ENCODE measurements at places on chromosomes 7 and 10.

- DNase-seq, result no peak
Measured at GRCh38 chr10:102274062-102274461, 28.7 kb downstream of the GBF1 start.

- DNase-seq, result peak; percentile 82
Measured at GRCh38 chr10:71569775-71570588, 149.6 kb downstream of the C10orf105 start.

GRCh38 chr10:43235070-43235900, 31.6 kb downstream of the RASGEF1A start:
- peak; percentile 22 for DNase-seq

DNA sequence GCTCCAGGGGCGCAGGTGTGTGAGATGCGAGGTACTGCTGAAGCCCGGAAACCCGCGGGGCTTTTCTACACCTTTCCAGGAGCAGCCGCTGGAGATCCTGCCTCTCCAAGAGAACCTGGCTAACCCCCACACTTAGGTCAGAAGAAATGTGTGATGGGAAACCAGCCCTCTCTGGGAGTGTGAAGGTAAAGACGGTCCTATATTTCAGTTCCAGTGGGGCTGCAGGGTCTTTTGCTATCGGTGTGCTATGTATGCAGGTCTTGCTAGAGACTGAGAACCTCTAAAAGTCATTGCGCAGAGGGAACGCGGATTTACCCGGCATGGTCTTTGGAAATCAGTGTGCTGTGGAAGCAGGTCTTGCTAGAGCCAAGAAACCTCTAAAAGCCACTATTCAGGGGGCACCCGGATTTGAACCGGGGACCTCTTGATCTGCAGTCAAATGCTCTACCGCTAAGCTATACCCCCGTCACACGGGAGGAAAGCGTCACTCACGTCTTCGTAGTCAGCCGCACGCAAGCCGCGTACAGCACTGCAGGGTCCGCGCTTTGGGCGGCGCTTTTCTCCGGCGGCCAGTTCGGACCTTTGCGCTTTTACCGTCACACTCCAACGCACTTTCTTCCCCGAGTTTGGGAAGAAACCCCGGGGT, 46.0 kb downstream of the ZNF777 start:
- DNase-seq, result peak; percentile 54

GRCh38 chr7:94382132-94382531, 12.6 kb upstream of the COL1A2 start:
- DNase-seq, result no peak

DNA sequence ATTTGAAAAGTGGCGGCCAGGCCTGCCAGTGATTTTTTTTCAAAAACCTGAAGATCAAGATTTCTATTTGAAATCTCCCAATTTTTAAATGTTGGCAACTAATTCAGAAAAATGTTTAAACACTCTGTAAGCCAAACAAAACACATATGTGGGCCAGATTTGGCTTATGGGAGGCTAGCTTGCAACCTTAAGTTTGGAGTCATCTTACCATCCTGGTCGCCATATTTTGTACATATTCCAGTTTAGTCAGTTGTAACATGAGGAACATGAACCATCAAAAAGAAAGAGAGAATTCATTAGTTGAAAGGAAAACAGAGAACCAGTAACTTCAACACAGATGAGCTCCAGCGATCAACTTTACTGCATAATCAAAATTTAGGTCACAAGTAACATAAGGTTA, 115.4 kb downstream of the TMEM26 start:
- no peak for DNase-seq

DNA sequence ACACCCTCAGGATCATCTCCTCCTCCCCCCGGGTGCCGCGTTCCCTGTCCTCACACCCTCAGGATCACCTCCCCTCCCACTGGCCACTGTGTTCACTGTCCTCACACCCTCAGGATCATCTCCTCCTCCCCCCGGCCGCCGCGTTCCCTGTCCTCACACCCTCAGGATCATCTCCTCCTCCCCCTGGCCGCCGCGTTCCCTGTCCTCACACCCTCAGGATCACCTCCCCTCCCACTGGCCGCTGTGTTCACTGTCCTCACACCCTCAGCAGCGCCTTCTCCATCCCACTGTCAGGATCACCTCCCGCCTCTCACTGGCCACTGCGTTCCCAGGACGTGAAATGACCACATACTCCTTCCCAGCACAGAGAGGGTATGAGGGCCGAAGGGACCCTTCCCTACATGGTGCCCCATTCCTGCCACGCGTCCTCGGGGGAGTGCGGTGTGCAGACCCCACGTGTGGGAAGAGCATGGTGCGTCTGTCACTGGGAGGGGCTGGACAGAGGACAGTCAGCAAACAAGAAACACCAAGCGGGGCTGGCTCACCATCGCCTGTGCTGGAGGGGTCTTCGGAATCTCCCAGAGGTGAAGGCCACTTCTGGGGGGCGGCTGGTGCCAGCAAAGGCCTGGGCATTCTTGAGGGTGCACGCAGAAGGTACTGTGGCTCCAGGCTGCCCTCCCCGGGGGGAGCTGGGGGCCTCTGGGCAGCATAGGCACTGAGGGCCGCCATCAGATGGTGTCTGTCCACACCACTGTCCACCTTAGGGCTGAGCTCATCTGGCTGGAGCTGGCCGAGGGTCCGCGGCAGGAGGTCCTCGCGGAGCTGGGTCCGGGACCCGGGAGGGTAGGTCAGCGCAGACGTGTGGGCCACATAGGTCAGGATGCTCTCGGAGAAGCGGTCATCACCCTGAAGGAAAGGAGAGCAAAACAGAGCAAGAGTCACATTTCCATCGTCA, 421.0 kb downstream of the PTPRN2 start:
- DNase-seq, result no peak

- no peak for DNase-seq
Measured at GRCh38 chr7:23469961-23470250, 385 bp downstream of the IGF2BP3 start.

- DNase-seq, result no peak
Measured at GRCh38 chr10:2986391-2986801, 81.0 kb upstream of the PFKP start.

DNA sequence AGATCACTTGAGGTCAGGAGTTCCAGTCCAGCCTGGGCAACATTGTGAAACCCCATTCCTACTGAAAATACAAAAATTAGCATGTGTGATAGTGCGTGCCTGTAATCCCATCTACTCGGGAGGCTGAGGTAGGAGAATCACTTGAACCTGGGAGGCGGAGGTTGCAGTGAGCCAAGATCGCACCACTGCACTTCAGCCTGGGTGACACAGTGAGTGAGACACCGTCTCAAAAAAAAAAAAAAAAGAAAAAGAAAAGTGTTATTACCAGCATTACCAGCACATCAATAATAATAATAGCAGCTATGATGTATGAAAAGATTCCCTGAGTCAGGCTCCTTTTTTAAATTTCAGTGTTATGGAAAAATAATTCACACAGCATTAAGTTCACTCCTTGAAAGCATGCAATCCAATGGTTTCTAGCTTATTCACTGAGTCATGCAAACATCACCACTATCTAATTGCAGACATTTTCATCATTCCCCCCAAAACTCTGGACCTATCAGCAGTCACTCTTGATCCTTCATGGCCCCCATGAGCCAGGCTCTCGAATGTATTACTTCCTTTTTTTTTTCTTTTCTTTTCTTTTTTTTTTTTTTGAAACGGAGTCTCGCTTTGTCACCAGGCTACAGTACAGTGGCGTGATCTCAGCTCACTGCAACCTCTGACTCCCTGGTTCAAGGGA, 228.4 kb downstream of the FANK1 start:
- no peak for DNase-seq

DNA sequence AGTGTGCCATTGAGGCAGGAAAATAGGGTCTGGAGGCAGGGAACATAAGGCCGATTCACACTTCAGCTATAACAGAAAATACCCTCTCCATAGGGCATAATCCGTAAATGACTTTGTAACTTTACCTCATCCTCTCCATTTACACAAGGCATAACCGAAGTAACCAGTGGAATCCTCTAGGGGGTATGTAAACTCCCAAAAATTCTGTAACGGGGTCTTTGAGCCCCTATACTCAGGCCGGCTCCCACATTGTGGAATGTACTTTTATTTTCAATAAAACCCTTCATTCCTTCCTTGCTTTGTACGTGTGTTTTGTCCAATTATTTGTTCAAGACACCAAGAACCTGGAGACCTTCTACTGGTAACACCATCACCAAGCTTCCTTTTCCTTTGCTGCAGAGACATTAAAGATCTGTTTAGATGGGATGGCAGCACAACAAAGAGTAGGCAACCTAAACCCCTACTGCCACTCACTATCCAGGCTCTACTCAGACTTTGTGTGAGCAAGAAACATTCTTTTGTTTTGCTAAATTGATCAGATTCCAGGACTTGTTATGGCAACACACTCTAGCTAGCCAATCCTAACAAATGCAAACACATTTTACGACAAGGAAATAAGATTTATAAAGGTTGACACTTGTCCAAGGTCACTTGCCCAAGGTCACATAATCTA, 99.3 kb downstream of the DGKI start:
- DNase-seq, result no peak

DNA sequence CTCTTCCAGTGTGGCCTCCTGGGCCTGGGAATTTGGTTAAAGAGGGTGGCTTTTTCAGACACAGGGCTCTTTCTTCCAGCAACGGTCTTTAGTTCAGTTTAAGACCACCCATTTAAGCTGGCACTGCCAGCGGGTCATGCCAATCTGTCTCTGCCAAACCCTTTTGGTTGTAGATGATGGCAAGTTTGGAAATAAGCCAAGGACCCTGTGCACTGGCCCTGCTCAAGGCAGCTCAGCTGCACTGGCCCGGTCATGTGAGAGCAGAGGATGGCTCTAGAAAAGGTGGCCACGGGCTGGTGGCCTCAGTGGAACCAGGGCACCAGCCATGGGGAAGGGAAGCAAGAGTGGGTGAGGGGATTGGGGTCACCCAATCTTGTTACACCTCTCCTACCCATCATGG, 294.1 kb downstream of the GLRX3 start:
- DNase-seq, result no peak

DNA sequence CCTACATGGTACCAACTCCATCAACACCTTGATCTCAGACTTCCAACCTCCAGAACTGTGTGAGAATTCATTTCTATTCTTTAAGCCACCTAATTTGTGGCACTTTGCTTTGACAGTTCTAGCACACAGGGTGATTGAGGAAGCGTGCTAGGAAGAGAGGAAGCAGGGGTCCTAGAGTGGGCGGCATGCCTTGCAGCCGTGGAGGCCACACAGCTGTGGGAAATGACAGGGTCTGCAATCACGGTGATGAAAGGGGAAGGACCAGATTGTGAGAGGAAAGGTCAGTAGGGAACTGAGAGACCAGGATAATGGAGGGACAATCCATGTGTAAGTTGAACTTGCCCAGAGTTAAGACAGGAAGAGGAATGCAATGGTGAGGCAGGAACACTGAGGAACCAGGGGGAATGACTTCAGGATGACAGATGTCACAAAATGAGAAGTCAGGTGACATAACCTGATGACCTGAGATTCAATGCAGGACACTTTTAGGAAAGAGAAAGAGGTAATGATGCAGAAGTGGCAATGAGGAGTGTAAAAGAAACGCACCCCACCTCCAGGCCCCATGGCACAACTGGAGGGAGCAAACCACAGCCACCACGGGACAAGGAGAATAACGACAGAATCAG, 87.3 kb upstream of the PIK3CG start:
- no peak for DNase-seq

DNA sequence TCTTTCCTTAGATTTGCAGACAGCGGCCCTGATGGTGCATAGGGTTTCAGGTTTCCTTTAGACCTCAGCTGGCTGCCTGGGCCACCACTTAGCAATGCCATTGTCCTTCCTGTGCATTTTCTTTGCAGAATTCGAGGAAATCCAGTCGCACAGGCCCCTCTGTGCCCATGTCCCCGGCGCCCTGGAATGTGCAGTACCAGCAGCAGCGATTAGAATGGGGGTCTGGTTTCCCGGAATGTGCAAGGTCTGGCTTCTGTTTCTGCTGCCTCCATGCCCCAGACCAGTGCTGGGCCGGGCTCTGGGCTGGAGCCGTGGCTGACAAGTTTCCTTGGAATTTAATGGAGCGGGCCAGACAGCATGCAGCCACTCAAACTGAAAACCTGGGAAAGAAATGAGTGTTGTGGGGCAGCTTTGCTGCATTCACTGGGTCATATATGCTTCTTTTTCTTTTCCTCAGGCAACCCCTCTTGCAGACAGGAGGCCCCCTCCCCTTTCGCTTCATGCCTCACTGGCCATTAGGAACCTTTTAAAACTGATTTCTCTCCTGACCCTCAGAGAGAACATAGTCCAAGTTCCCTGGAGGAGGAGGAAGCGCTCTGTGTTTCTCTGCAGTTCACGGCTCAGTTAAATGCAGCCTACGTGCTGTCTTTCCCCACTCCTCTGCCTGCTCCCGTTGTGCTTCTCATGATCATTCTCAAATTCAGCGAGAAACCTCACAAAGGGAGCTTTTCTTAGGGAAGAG, 14.4 kb downstream of the HTRA1 start:
- DNase-seq, result no peak

DNA sequence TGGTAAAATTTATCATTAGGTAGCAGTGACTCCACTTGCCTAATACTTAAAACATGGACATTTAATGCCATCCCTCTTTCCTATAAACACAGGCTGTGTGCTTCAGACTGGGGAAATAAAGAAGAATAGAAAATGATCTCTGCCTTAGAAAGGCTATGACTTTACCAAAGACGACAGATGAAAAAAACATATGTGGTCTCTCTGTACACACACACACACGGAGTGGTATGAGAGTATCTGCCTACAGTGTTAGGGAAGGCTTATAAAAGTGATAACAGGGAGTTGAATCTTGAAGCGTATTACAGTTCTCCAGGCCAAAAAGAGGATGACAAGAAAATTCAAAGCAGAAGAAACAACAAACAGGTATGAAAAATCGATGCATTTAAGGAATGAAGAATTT, 38.2 kb downstream of the MINDY3 start:
- no peak for DNase-seq

GRCh38 chr10:122646511-122647382, 52.9 kb downstream of the C10orf120 start:
- no peak for DNase-seq

DNA sequence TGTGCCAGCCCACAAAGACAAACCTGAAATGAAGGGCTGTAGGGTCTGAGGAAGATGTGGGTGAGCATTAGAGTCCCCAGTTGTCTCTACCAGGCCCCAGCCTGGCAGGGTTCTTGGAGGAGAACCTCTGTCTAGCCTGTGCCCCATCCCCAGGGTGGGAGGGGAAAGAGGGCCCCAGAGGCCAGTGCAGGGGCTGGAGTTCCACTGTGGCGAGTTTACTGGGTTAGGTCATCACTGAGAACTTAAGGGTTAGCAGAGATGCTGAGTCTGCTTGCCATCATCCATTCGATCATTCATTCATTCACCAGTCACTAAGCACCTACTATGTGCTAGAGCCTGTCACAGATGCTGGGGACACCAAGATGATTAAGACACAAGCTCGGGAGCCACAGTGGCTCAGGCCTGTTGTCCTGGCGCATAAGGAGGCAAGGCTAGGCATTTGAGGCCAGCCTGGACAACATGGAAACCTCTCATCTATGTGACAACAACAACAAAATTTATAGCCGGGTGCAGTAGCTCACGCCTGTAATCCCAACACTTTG, 2.6 kb downstream of the ANKRD2 start:
- no peak for DNase-seq

Measured in activated CD4-positive, CD25-positive, alpha-beta regulatory T cell treated with anti-CD3 and anti-CD28 coated beads, Interleukin-2, amount 50 U/mL, for 72 hours (primary cell).